ENCODE measurements at places on chromosomes 3 and 15.

DNA sequence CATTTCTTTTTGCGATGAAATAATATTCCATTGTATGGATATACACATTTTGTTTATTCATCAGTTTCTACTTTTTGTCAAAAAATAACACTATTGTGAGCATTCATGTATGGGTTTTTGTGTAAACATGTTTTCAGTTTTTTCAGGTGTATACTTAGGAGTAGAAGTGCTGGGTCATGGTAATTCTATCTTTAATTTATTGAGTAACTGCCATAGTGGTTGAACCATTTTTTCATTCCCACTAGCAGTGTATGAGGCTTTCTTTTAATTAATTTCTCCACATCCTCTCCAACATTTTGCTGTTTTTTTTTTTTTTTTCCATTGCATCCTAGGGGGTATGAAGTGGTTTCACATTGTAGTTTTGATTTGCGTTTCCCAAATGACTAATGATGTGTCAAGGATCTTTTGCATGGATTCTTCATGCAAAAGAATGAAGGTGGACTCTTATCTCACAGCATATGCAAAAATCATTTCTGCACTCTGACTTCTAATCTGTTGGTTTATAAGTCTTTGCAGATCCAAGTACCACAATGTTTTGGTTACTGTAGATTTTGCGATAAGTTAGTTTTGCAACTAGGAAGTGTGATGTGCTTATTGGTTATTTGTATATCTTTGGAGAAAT is 12.6 kb downstream of the ATP2C1 start:
- DNase-seq, result no peak

- DNase-seq, result peak; percentile 65
Observed at GRCh38 chr15:63473999-63474809, 30.2 kb upstream of the USP3 start.

GRCh38 chr3:127746400-127747057 is 73.8 kb downstream of the ABTB1 start:
- peak; percentile 76 for DNase-seq

DNA sequence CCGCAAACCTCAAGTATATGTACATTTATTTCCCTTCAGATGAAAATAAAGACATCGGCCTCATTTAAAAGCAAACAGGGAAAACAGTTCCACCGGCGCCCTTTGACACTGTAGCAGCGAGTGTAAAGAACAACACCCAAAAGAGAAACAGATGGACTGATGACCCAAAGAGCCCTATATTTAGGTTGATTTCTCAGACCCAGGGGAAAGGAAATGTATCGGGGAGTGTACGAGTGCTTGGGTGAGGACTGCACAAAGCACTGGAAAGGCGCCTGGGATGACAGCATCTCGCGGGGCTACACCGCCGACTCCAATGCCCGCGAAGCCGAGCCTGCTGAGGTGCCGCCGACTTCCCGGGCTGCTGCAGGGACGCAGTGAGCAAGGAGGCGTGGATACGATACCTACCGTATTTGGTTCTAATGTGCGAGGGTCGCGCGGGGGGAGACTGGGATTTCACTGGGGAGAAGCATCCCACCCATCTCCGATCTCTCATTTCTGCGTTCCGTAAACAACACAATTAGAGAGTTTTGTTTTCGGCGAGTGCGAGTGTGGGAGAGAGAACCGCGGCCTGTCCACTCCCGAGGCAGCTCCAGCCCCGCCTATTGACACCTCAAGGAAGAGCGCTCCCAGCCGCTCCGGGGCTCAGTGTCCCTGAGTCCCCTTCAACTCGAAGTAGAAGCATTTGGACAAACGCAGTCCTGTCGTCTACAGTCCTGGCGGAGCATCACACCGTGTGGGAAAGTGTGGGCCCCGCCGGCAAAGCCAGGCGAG is 2.0 kb downstream of the MECOM start:
- DNase-seq, result peak; percentile 26

DNA sequence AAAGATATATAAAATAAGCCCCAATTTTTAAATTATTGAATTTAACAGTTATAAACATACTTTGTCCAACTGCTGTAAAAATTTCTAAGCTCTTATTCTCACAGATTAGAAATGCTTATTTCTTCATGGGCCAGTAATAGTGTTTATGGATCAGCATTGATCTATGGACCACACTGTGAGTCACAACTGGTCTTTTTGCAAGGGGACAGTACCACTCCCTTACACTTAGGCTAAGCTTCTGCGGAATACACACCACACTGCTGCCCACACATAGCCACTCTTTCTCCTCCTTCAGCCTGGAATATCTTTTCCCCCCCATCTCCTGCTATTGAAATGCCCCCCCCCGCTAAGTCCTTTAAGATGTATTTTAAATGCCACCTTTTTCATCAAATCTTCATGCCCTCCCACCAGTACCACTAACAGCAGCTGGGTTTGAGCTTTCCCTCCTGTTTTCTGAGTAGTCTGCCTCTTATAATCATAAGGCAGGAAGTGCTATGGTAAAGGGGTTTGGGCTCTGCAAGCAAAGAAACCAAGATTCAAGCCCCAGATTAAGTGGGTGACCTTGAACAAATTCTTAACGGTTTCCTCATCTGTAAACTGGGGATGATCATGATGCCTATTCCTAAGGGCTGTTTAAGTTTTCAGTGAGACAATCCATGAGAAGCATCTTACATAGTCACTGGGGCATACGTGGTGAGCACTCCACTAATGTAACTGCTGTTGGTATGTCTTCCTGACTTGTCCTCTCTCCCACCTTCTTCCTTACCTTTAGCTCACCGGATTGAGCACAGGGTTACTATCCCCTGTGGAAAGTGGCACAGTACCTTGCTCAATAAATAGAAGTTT is 69.2 kb downstream of the DCUN1D1 start:
- DNase-seq, result no peak

- no peak for DNase-seq
Observed at GRCh38 chr15:90884719-90885431, 571 bp downstream of the FES start.

- DNase-seq, result no peak
Observed at GRCh38 chr3:49793486-49794085, 6.1 kb downstream of the CDHR4 start.

GRCh38 chr3:172100482-172100881 is 61.1 kb downstream of the FNDC3B start:
- no peak for DNase-seq

DNA sequence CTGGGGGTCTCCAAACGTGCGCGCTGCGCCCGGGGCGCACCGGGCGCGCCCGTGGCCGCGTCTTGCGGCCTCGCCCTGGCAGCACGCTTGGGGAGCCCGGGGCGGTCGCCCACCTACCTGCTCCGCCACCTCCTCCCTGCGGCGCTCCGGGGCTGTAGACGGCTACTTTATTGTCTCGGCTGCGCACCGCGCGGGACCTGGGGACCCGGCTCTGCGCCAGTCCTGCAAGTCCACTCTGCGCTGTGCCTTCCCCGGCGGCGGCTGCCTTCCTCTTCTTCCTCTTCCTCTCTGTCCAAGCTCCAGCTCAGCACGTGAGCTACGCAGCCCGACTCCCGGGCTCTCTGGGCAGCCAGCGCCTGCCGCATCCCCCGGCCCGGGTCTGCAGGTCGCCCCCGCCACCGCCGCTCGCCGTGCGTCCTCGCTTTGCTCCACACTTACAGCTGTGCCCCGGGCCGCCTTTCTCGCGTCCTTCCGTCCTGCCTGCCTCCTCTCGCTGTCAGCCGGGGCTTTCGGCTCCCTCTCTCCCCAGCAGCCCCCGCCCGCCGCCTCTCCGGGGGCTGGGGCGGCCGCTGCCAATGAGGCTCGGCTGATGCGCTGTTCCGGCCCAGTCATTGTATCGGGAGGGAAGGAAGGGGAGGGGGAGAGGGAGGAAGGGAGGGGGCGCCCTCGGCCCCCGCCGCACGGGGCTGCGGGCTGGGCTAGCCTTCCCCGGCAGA is 156.4 kb upstream of the FRMD4B start:
- no peak for DNase-seq

GRCh38 chr15:94036156-94036555 is 195.2 kb upstream of the MCTP2 start:
- no peak for DNase-seq

DNA sequence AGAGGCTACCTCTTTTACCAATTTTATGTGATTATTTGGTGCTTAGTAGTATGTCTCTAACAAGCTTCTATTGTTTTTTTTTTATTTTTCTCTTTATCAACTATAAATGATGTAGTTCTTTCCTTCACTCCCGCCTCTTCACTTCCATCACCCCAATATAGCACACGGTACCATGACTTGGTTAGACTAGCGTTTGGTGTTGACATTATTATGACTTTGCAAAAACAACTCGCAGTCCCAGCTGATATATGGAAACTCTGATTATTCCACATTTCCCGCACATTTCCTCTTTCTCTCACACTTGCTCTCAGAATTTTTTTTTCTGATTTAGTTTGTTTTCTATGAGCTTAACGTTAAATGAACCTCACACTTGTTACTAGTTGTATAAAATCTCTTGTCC is 162.2 kb downstream of the GREM1 start:
- DNase-seq, result no peak

GRCh38 chr15:63554337-63554927 is 42.8 kb upstream of the FBXL22 start:
- no peak for DNase-seq

DNA sequence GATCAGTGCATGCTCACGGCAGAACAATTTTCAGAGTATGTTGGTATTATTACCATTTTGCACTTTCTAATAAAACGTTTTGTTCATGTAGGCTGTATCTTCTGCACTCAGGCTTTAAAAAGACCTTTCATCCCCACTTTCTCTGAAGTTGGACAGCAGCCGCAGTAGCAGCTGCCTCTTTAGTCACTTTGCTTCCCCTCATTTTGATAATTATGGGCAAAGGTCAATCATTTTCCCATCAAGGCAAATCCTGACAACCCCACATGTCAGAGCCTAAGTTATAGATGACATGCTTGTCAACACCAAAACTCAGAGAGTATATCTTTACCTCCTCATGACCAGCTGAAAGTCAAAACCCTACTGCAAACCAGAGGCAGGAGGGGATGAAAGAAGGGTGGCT is 99.7 kb downstream of the ROBO2 start:
- no peak for DNase-seq

GRCh38 chr3:195914648-195915473 is 6.5 kb upstream of the TNK2 start:
- DNase-seq, result peak; percentile 98

GRCh38 chr3:14583548-14584091 is 43.5 kb upstream of the GRIP2 start:
- no peak for DNase-seq

All from myocyte (in vitro differentiated cells).